ENCODE measurements at places on chromosomes 4 and X.

DNA sequence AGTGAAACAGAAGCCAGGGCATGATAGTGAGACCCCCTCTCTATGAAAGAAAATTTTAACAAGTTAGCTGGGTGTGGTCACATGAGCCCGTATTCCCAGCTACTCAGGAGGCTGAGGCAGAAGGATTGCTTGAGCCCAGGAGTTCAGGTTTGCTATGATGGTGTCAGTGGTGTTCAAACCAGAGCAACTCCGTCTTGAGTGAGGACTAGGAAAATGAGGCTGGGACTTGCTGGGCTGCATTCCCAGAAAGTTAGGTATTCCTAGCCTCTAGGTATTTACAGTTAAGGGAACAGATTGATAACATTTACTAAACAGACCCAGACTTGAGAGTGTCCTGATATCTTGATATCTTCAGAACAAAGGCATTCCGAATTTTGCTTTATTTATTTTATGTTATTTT, 37.0 kb upstream of the NOCT start:
- no peak for DNase-seq

DNA sequence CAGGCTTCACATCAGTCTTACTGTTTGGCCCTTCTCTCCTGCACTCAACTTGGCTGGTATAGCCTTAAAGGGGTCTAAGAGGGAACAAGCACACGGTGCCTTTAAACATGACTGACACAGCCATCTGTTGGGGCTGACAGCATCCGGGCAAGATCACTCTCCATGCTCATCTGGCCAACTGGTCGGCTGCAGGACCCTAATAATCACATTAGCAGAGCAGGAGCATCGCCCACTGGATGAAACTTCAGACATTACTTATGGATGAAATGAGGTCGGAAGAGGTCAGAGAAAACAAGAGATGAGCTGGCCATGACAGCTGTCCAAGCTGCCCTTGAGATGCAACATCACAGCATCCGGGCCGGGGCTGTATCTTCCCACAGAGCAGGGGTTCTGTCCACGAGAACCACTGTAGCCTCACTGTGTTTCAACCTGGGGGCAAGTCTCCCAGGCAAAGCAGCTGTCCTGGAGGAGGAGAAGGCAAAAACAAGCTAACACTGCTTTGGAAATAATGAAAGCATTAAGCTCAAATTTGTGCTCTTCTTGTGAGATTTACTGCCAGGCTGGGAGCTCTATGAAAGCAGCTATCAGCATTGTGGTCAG, 94.4 kb upstream of the TTC29 start:
- DNase-seq, result no peak

- no peak for DNase-seq
Measured at GRCh38 chrX:9681011-9681410, 84.6 kb downstream of the GPR143 start.

DNA sequence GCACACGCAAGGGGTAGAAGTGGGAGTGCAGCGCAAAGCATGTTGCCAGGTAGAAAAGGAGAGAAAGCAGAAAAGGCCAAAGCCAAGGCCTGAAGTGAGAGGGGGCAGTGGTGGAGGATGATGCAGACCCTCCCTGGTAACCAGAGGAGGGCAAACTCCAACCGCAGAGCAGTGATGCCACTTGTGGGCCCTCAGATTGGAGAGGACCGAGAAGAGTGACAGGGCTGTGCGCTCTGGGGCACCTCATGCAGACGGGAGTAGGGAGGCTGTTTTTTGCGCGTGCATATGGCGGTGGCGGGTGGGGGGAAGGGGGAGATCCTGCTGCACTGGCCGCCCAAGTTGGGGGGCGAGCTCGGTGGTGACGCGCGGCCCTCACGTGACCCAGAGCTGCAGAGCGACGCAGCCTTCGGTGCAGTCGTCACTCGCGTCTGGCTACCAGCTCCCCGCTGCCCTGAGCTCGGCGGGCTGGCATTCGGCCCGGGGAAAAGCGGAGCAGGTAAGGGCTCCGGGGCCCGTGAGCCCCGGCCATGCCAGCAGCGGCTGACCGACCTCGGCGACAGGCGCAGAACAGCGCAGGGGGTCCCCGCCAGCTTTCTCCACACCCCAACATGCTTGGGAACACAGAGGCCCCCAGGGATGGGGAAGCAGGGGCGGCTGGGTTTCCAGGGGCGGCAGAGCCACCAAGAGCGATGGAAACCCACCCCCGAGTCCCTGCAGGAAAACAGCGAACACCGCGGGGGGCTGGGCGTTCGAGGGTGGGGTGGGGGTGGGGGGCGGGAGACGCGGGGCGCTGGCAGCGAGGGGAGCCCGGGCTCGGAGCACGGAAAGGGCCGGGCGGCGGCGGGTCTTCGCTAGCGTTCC, at the start of gene BEX3:
TSS of gene BEX3 (plus strand) at position 421 of the 861 bp plus-strand sequence. CDS start 984 bp downstream, outside the sequence.
- peak; percentile 17 for DNase-seq

- no peak for DNase-seq
Measured at GRCh38 chr4:152476796-152477195, 59.1 kb downstream of the FBXW7 start.

DNA sequence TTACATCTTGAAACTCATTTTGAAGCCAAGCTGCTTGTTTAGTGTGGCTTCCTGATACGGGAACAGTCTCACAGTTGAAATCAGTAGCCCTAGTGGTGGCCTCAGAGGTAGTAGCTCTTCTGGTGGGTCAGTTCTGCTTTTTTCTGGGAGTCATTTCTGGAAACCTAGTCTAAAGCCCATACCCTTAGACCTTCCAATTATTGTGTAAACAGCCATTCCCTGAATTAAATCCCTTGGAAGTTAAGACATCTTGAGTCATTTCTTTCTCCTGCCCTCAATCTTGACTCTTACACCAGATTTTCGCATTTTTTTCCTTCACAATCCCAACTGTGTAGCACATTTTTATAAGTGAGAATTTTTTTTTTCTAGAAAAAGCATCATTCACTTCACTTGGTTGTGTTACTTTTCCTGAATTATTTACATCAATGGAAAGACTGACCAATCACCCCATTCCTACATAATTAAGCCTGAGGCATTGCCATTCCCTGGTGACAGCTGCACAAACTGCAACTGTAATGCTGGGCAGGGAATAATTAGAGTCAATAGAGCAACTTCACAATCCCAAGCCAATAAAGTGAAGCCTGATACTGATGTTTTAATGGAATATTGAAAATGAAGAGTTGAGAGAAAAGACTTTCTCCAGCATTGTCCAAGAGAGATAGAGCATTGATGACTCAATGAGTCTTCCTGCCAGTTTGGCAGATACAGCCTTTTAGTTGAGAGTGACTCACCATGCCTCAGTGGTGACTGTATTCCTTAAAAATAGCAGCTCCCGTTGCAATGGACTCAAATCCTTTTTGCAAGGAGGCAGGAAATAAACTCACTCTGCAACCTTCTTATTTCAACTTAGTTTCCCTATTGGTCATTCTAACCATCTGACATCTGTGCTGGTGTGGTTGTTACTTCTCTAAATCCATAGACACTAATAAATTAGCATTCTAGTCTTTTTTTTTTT, 13.0 kb upstream of the SEPSECS start:
- peak; percentile 98 for DNase-seq

DNA sequence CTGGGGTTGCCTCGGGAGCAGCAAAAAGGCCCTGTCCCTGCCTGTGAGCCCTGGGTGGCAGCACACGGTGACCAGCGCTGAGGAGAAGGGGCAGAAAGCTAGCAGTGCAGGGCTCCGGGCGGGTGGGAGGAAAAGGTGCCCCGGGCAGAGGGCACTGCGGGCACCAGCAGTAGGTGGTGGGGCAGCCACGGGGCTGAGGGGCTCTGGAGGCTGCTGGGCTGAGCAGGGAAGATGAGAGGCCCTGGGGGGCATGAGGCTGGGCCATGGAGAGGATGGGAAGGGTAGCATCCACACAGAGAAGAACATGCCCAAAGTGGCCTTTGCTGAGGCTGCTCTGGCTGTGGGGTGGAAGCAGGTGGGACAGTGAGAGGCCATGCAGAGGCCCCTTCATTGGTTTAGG, 67.5 kb upstream of the NKX1-1 start:
- no peak for DNase-seq

DNA sequence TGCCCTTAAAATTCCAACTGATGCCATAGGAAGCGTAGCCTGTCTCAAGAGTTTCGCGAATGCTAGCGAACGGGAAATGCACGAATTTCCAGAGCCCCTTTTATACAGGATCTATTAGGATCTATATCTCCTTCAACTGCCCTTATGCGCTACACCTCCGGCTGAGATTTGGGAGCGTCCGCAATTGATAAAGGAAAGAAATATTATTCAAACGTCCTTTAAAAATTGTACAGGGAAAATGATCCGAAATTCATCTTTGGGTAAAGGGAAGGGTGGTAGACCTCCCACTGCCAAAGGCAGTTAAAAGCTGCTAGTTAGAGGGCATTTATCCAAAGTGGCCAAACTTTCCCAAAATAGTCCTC, 609 bp downstream of the NR3C2 start:
- no peak for DNase-seq

DNA sequence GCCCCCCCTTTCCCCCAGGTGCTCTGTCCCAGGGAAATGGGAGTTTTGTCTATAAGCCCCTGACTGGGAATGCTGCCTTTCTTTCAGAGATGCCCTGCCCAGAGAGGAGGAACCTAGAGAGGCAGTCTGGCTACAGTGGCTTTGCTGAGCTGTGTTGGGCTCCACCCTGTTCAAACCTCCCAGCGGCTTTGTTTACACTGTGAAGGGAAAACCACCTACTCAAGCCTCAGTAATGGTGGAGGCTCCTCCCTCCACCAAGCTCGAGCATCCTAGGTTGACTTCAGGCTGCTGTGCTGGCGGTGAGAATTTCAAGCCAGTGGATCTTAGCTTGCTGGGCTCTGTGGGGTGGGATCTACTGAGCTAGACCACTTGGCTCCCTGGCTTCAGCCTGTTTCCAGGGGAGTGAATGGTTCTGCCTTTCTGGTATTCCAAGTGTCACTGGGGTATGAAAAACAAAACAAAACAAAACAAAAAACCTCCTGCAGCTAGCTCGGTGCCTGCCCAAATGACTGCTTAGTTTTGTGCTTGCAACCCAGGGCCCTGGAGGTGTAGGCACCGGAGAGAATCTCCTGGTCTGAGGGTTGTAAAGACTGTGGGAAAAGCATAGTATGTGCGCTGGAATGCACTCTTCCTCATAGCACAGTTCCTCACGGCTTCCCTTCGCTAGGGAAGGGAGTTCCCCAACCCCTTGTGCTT, 41.7 kb downstream of the ITM2A start:
- no peak for DNase-seq

DNA sequence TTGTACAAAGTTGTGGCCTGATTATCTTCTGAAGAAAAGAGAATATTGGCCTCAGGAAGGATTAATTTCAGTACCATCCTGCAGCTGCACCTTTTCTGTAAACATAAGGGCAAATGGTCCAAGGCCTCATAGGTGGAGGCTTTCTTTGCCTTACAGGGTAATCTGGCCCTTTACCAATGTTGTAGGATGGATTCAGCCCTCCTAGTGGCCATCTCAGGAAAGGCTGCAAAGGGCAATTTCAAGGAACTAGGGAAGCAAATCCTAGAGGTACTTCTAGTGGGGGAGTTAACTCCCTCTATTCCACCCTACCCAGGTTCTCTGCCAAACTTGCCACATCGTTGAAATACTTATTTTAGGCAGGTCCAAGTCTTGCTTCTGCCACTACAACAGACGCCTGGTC, 57.6 kb downstream of the UGT2B11 start:
- DNase-seq, result no peak

DNA sequence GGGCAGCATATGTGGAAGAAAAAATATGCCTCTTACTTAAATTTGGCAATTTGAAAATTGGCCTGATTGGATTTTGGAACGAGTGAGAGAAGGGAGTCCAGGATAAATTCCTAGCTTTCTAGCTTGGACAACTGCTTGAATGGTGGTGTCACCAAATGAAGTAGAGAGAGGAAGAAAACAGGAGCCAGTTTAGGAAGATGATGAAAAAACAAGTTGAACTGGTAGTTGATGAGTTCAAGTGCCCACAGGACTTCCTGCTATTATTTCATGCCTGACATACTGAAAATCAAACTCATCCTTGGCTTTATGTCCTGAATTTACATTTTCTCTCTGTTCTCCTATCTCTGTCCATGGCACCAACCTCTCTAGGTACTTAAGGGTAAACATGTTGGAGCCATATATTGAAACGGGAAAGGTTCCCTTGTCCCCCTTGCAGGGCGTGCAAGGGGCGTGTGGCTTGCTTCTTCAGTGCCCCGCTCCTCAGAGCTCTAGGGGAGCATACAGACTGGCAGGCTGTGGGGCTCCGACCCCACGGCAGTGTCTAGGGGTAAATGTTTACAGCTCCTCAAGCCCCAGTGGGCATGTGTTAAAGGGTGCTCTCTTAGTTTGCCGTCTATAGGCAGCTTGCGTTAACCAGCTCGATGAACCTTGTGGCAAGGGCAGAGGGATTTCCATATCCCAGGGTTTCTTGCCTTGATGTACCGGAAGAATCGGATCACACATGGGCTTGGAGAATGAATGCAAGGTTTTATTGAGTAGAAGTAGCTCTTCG, 250.7 kb upstream of the PGRMC2 start:
- DNase-seq, result no peak

DNA sequence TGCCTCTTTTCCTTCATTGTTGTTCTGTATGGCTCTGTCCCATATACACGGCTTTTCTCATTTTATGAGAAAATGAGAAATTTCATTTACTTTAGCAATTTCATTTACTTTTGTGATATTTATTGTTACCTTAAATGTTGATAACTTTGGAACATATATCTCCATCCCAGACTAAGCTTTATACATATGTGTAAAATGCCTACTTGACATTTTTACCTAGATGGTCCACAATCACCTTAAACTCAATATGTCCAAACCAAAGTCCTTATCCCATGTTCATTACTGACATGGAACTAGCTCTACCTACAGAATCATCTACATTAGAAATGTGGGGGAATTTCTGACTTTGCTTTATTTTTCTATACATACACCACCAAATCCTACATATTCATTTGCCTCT, 590.5 kb upstream of the CT83 start:
- no peak for DNase-seq

DNA sequence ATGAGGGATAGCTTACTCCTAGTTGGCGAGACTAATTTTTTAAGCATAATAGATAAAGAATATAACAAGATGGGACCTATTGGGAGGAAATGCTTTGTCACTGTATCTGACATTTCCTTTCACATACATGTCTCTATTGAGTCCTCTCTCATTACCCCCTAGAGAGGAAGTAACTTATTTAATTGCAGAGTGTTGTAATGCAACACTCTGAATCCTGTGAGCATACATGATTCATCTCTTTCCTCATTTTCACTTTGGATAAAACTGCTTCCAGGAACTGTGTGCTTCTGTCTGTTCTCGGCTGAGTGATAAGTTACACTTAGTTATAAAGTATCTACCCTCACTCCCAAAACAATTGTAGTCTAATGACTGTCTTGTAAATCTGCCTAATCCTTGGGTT, 266.1 kb upstream of the ANXA10 start:
- DNase-seq, result peak; percentile 16

DNA sequence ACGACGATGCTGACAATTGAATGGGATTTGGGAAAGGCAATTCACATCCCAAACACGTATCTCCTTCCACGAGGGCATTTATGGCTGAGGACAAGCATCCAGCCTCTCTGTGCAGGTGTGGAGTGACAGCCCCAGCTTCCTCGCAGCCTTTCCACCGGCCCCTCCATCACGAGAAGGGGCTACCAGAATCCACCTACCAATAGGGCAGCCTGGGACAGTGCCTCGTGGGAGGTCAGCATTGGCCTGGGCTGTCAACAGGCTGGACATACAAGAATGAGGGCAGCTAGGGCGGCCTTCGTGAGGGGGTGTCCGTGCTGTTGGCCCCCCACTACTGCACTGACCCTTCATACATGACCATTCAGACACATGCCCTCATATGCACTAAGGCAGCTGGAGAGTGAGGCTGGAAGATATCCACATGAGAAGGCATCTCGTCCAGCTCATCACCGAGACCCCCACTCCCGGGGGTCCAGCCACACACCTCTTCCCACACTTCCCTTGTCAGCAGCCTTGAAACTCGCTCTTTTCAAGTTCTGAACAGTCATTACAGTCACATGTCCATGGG, 81.0 kb upstream of the ADRA2C start:
- no peak for DNase-seq
